NCI-H1694 treated with DMSO at 0.1 percent for 48 hours (cell line): ENCODE measurements at places on chromosomes 16 and 17.

GRCh38 chr16:28011223-28011622 is 52.3 kb downstream of the GSG1L start:
- no peak for DNase-seq

DNA sequence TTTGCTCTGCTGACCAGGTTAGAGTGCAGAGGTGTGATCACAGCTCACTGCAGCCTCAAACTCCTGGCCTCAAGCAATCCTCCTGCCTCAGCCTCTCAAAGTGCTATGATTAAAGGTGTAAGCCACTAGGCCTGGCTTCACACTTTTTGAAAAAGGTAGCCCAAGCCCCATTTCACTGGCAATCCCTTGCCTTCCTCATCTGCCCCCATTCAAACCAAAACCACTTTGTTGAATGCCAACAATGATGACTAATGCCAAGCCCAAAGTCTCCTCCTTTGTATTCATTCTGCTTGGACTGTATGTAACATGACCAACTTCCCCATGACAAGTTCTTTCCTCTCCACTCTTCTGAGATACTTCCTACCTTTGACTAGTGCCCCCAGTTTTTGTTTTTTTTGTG is 33.1 kb downstream of the N4BP1 start:
- DNase-seq, result no peak

- no peak for DNase-seq
Measured at GRCh38 chr16:1036166-1036565, 36.4 kb upstream of the SSTR5 start.

GRCh38 chr16:88088161-88088581 is 136.9 kb downstream of the BANP start:
- DNase-seq, result no peak

DNA sequence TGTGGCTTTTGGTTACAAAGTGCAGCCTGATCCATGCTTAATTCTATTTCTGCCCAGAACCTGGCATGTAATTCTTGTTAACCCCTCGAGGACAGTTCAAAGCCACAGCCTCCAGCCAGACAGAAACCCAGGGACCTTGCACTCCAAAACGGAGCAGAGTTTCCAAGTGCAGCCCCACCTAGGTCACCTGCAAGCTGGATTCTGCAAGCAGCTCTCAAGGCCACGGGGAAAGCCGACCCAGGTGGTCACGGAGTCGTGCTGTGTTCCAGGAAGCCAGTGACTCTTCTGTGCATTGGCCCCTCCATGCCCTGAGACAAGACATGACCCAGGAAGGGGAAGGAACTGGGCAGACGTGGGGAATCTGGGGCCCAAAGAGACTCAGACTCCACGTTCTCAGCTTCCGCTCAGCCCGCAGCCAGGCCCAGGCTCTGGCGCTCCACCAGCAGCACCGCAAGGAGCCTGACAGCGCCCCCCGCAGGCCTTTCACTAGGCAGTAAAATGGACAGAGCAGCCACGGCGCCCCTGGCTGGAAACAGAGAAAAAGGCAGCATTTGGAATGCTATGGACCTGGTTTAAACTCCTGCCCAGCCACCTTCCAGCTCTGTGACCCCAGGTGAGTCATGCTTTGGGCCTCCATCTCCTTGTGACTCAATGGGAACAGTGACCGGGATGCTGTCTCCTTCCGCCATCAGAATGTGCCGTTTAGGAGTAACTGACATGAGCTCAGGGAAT is 27.3 kb upstream of the GSG1L start:
- no peak for DNase-seq

DNA sequence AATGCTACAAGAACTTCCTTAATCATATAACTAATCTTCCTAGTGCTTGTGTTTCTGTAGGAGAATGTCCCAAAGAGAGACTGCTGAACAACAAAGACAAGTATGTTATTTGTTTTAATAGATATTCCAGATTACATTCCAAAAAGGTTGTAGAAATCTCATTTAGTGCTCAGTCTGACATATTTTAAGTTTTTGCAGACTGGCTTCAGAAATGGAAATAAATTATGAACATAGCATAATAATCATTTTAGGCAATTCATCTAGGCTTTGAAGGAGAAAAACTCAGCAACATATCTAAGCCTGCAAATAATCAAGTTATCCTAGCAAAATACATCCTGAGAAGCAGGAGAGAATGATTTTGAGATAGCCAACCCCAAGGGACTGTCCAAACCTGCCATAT is 171.6 kb upstream of the CDH5 start:
- DNase-seq, result no peak
